Karpas-422 (cell line): ENCODE measurements at places on chromosomes 16 and 17. TPM values are rescaled to one million over a fixed set of nuclear protein-coding genes. Genes with fewer than 3 reads are reported as not detected.

DNA sequence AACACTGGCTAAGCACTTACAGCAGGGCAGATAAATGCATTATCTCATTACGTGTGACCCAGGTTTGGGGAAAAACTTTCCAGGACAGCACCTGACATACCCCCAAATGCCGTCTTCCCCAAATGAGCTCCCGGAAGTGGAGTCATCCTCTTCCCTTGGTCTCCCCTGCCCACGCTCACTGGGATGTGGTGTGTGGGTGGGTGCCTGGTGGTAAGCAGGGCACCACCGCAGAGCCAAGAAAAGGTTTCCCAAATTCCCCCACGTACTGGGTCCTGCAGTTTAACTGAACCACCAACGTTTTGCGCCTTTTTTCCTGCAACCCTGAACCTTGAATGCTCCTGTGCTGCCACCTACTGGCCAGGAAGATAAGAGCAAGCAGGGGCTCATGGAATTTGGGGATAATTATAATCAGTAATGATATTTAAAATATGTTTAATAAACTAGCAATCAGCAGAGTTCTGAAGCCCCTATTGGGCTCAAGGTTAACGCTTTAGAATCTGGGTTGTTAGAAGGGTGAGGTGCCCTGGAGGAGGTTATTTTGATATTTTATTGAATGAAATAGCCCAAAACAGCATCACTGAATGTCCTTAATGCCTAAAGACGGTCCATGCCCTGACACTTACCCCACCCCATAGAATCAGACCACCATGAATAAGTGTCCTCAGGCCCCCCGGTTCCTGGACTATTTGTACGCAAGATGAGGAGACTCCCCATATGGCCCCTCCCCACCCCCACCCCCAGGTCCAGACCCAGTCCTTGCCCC lies 8.0 kb downstream of the SPPL2C start:
- no peak overlapping the region for H3K4me3 ChIP-seq
- DNase-seq, result peak; percentile 86
- no peak overlapping the region for H3K27ac ChIP-seq
- H3K36me3 ChIP-seq, result no peaks in the 10 kb centered on the region
- no peaks in the 10 kb centered on the region for H3K4me1 ChIP-seq

GRCh38 chr16:89908236-89908635 lies 10.4 kb upstream of the MC1R start:
- H3K36me3 ChIP-seq, result peaks cover 54% of the 10 kb centered on the region
- no peak for DNase-seq
- no peaks in the 10 kb centered on the region for H3K4me1 ChIP-seq
- H3K27ac ChIP-seq, result no peak overlapping the region

OTOA gene
- 0.07 TPM in 1 of 2 replicates, not detected in the other for total RNA-seq

DNA sequence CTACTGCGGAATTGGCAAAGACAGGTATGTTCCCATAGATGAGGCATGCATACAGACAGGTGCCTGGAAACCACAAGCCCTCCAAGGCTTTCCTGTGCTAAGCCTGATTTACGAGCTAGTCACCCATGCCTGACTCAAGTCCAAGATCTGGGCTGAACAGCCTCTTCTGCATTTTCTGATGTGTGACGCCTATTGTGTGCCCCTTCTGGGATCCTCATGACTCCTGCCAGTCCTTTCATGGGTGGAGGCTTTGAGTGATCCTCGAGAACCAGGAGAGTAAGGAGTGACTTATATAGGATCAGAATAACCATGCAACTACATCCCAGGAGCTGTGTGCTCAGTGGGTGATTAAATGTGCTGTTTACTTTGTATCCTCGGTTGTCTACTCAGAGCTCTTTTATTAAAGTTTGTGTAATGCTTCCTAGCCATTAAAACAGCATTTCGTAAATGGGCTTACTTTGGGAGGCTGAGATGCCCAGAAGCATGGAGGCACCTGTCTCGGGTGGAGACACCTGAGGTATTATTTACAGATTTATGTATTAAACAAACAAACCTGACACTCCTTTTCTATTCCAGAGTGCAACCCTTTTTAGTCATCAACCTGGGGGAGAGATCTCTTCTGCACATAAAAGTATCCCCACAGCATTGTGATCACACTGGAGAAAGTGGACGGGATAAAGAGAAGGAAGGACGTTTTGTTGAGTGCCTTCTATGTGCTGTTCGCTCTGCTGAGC lies 373.0 kb upstream of the DYNLRB2 start:
- H3K36me3 ChIP-seq, result no peaks in the 10 kb centered on the region
- H3K4me3 ChIP-seq, result no peak overlapping the region
- no peak overlapping the region for H3K27ac ChIP-seq
- no peaks in the 10 kb centered on the region for H3K4me1 ChIP-seq
- no peaks in the 10 kb centered on the region for H3K27me3 ChIP-seq
- DNase-seq, result no peak

- no peaks in the 10 kb centered on the region for H3K36me3 ChIP-seq
- H3K4me1 ChIP-seq, result peaks cover 17% of the 10 kb centered on the region
- no peak overlapping the region for H3K27ac ChIP-seq
- H3K27me3 ChIP-seq, result no peaks in the 10 kb centered on the region; the same call in 1 of the 2 replicates
- H3K4me3 ChIP-seq, result no peak overlapping the region
Observed at GRCh38 chr17:5237541-5238016, 2.9 kb upstream of the SCIMP start.

GRCh38 chr17:61598014-61598413 lies 7.0 kb upstream of the NACA2 start:
- H3K4me3 ChIP-seq, result no peak overlapping the region
- no peak overlapping the region for H3K27ac ChIP-seq
- H3K4me1 ChIP-seq, result peaks cover 7% of the 10 kb centered on the region
- no peak for DNase-seq

KRT40 gene
- total RNA-seq, result not detected in 2 replicates

CACNG5 gene
- not detected in 2 replicates for total RNA-seq

PNMT gene
- total RNA-seq, result 6.8 TPM in 1 of 2 replicates, not detected in the other
